ENCODE measurements at places on chromosomes 1 and 21.

GRCh38 chr1:79193211-79194079, 186.9 kb upstream of the ADGRL4 start:
- peak; percentile 81 for DNase-seq

GRCh38 chr21:34509151-34509550, 2.9 kb downstream of the KCNE1 start:
- DNase-seq: no peak

- no peak for DNase-seq
Observed at GRCh38 chr1:6909857-6910256, 124.6 kb downstream of the CAMTA1 start.

GRCh38 chr1:235952950-235953615, 86.4 kb upstream of the LYST start:
- DNase-seq: no peak

- DNase-seq: no peak
Observed at GRCh38 chr21:38416791-38417190, 81.5 kb downstream of the ERG start.

DNA sequence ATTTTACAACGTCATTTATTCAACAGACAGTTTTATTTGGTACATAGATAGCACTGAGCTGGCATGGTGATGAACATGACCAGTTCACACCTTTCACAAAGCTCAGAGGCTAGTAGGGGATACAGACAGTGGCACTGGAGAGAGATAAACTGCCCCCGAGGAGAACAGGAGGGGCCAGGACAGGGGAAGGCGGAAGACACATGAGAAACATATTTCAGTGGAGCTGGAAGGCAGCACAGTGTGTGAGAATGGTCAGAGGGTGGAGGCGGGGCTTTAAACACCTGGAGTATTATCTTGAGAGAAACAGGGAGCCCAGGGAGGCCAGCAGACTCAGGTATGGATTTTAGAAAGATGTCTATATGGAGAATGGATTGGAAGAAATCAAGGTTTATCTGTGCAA, 49.5 kb downstream of the CHML start:
- no peak for DNase-seq

DNA sequence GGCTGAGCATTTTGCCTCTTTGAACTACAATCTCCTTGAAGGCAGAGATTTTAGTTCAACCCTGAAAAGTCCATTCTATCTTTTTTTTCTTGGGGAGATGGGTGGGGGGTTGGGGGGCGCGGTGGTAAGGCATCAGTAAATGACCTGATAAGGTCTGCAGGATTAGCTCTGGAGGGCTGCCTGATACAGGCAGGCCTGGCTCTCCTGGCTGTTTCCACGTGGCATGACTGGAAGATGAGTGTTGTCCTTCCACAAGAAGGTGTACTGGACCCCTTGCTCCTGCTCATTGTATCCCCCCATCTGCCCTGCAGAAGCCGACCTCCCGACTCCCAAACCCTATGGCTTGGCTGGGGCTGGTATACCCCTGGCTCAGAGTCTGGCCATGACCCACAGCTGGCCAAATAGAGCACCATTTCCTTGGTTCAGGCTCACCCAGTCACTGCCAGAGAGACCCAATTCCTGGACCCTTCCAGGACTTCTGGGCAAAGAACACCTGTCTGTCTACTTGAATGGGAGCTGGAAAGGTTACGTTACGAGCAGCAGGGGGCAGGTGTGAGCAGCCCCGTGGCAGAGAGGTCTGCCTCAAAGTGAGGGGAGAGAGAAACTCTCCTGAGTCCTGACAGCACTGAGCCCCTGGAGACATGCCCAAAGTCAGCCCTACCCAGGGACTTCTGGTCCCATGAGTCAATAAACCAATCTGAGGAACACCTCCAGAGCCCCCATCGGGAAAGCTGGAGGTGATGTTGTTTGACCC, 17.0 kb downstream of the DHRS3 start:
- DNase-seq: peak; percentile 36

DNA sequence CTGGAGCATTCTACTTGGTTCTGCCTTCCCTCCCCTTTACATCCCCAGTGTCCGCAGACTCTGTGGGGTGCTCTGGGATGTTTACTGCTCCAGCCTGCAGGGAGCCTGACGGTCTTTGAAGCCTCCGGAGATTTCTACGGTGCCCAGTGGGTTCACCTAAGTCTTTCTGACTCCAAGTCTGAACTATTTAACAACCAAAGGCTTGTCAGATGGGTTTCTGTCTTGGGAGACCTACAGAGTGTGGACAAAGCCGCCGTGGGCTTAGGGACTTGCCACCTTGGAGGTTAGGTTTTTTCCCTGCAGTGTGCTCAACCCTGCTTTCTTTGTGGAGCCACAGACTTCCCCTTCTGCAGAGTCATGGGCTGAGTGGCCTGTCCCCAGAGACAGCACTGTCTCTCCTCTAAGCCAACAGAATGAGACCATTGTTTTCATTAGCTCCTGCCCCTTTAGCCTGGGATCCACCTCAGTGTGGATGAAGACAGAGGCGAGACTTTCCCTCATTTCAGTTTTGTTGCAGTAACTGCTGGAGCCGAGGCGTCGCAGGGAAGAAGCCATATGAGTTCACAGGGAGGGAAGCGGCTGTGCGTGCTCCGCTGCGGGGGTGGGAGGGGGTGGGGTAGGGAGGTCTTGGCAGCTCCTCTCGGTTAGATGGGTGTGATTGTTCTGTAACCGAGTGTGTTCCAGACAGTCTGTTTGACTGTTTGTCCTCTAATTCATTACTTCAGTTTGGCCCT, 120.7 kb downstream of the CNIH3 start:
- DNase-seq: peak; percentile 87

- peak; percentile 81 for DNase-seq
Observed at GRCh38 chr1:111605576-111605975, 14.0 kb upstream of the RAP1A start.

DNA sequence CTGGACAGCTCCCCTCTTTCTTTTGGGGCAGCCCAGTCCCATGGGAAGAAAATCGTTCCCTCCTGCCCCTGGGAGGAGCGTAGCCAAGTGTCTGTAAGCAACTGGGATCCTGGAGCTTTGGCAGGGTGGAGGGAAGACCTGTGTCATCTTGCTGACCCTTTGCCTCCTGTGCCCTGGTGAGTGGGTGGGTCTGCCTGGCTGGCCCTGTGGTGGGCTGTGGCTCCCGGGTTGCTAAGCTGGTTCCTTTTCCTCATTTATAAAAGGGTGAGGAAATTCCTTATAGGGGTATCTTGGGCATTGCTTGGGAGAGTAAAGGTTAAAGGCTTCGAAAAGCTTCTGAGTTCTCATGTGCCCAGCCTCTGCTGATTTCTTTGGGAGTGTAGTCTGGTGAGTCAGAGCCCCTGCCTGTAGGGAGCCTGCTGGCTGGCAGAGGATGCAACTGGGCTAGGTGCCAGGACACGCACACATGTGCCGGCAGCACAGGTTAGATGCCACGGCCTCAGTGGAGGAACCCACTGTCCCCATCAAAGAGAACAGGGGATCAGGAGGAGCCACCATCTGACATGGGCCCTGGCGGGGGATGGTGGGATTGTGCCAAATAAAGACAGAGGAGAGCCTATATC, 85.2 kb downstream of the ARHGEF10L start:
- DNase-seq: peak; percentile 87

DNA sequence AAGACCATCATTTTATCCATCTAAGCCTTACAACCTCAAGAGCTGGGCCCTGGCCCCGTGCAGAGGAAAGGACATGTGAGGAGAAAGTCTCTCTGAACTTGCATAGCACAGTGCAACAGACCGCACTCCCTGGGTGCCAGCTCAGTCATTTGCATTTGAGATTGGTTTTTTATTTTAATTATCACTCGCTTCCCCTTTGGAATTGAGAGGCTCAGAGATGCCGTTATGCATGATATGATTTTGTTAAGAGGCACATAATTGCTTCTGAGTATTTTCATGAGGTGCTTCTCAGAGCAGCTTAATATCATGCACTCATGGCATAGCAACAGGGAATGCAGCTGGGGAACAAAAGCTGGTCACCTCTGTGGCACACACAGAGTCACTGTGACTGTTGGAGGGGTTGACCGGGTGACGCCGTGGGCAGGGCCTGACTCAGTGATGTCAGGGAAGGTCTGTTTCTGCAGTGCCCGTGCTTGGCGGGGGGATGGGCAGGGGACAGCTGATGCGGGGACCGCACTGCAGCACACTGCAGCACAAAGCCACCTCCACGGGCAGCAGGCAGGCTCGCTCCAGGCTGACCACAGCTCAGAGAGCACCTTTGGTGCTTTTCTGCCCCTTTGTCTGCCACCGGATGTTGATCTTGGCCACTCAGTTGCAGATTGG, 43.2 kb upstream of the VAMP3 start:
- no peak for DNase-seq

DNA sequence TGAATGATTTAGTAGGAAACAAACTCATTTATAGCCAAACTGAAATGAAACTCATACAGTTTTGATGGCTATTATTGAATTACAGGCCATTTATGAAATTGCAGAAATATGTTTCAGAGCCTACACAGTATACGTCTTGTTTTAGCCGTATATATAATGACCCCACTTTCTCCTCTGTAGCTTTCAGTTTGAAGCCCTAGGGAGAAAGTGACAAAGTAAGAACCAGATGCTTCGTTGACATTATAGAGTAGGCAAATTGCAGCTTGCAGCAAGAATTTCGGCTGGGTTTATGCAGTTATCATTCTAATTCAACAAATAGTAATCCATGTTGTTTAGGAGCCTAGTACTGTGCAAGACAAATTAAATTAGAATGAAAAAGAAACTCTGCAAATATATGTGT, 836.3 kb upstream of the ADGRL4 start:
- DNase-seq: no peak

DNA sequence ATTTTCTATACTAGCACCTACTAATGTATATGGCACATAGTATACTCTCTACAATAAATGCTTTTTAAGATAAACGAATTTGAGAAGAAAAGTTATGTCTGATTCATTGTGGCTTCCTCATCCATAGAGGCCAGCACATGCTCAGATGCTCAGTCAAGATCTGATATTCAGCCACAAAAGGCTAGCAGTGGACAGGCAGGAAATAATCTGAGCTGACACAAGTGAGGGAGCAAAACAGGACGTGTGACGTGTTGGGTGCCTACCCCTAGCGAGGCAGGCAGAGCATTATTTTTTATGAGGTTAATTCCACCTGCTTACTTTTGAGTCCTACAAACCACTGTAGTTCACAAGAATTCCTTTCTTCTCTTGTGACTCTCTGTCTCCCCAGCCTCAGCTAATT, 550.9 kb downstream of the SMYD3 start:
- no peak for DNase-seq

- no peak for DNase-seq
Observed at GRCh38 chr1:56029319-56030003, 549.9 kb downstream of the PLPP3 start.

DNA sequence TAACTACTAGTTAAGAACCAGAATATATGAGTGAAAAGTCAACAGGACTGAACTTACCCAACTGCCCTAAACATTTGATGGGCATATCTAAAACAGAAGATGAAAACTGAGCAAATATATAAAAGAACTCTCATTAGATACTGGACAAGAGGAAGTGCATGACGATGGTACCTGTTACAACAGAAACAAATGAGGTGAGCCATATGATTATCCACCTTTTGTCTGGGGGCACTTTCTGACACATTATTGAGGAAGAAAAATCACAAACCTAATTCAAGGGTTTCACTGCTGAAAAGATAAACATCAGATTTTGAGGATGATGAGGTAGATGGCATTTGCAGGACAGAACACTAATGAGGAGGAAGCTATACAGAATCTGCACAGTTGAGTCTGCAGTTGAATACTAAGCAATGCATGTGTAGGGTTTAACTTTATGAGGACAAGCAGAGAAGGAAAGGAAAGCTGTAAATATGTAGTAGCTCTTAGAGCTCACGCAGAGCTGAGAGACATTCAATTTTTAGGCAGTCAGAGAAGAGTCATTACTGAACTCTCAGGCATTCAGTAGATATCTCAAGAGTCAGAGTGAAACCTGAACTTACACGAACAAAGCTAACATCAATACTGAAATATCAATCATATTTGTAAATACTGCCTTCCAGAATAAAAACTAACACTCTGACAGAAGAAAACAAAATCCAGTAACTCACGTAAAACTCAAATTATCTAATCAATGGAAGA, 262.1 kb downstream of the AKT3 start:
- DNase-seq: no peak

- DNase-seq: no peak
Observed at GRCh38 chr1:191714845-191715244, 443.4 kb upstream of the RGS18 start.

DNA sequence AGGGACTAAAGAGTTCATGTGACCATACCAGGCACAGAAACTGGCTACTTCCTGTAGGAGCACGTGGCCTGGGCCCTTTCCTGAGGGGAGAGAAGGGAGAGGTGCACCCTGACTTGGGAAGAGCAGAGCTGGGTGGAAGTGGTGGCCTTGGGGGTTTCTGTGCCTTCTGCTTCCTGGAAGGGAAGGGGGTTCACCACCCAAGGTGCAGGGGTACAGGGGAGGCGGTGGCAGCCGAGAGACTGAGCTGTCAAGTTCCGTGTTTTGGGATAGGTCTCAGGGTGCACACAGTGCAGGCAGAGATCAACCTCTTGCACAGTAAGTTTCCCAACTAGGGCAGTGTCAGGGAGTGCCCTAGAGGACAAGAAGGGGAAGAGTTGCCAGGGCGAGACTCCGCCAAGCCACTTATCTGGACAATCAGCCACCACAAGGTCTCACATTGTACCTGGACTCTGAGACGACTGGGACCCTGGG, 10.1 kb downstream of the HECTD3 start:
- DNase-seq: no peak

GRCh38 chr1:205375835-205376545, 19.3 kb upstream of the KLHDC8A start:
- DNase-seq: peak; percentile 88
